ENCODE measurements at places on chromosomes 6 and 20. TPM values are rescaled to one million over a fixed set of nuclear protein-coding genes. Genes with fewer than 3 reads are reported as not detected.

Gene RAE1
- 40.5 TPM for total RNA-seq

DNA sequence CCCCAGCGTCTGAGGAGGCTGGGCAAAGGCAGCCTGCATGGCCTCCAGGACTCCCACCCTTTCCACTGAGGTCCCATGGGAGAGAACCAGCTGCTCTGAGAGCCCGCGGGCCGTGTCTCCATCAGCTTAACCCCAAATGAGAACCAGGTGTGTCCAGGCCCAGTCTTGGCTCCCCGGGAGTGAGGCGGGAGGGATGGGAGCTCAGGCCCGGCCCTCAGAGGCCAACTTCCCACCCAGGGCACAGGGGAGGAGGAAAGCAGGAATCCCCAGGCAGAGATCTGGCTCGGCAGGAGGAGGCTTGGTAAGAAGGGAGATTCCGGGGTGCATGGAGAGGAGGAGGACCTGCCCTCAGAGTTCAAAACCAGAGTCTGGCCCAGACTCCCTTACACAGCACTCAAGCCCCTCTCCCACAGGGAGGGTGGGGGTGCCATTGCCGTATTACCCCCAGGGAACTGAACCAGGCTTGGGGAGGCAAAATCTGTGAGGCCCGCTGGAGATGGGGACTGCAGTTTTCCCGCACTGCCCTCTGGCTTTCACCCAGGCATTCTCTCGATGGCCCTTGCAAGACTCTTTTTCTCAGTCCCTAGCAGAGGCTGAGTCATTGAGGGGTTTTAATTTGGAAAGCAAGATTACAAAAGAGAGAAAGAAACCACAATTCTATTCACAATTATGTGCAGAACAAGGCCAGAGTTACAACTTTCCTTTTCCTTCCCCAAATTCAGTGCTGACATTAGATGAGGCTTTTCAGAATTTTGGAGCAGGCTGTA, 17.1 kb downstream of the FOXF2 start:
- DNase-seq = no peak

- DNase-seq = no peak
These were observed 89.3 kb downstream of the EPB41L2 start for GRCh38 chr6:130973521-130974277.

DNA sequence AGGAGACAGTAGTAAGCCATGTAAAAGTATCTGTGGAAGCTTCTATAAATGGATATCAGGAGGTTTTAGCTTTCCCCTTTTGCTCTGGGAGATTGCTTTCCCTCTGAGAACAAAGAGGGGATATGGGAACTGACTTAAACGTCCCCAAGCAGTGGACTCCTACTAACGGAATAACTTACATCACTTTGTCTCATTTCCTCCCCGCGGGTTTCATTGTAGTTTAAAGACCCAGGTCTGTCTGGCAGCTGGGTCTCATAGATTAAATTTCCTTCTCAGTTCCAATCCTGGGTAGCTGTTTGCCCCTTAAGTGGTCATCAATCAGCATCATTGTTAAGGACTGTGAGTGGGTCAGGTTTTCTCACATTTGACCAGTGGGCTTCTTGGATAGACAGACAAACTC, 68.7 kb downstream of the PLAGL1 start:
- DNase-seq = no peak

DNA sequence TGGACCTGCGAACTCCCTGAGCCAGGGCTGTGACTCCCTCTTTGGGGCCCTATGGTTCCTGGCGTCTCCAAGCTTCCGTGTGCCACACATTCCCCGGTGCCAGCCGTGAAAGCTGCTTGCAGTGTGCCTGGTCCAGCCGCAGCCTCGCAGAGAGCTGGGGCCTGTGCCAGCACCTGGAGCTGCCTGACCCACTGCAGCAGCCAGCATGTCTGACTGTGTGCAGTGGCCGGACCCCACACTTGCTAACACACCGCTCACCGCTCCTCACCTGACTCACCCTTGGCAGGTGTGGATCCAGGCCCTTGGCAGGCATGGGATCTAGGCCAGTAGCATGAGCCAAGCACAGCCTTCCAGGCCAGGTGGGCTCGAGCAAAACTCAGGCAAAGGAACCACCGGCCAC, 227.5 kb downstream of the OTOR start:
- no peak for DNase-seq

GRCh38 chr20:53831812-53832211, 238.2 kb upstream of the ZNF217 start:
- no peak for DNase-seq

DNA sequence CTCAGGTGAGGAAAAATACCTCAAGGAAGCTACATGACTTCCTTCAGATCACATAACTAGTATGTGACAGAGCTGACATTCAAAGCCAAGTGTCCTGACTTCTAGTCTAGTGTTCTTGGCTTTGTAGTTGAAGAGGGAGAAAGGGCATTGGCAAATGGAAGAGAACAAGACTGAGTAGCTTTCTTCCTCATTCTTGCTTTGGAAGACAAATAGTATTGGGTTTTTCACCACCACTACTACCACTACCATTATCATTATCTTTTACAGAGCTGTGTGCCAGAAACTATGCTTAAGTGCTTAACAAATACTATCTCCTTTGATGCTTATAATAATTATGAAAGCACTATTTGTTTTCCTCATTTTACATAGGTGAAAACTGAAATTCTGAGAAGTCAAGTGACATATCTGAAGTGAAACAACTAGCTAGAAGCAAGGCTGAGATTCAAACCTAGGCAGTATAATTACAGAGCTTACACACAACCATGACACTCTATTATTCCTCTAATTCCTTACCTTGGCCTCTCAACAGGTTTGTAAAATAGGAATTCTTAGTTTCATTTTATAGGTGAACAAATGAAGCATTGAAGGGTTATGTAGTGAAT, 6.8 kb downstream of the ACSS2 start:
- DNase-seq = no peak
